ENCODE measurements at places on chromosomes 3 and 15. TPM values are rescaled to one million over a fixed set of nuclear protein-coding genes. Genes with fewer than 3 reads are reported as not detected.

Gene WDR53
- total RNA-seq: 8.1 TPM

Gene CFAP100
- not detected for total RNA-seq

Gene TJP1
- 115 TPM for total RNA-seq

Gene PARP15
- 0.42 TPM for total RNA-seq

Gene POLR2M
- 47.3 TPM for total RNA-seq

Gene GPR62
- total RNA-seq: not detected

GRCh38 chr3:187852842-187853730 lies 107.8 kb upstream of the BCL6 start:
- H3K36me3 ChIP-seq: no peaks in the 10 kb centered on the region
- no peak overlapping the region for H3K4me3 ChIP-seq
- H3K27ac ChIP-seq: no peak overlapping the region
- H3K27me3 ChIP-seq: no peaks in the 10 kb centered on the region
- ATAC-seq: no peak

GRCh38 chr3:57451150-57451846 lies 92.8 kb downstream of the DNAH12 start:
- H3K36me3 ChIP-seq: no peaks in the 10 kb centered on the region
- no peaks in the 10 kb centered on the region for H3K27me3 ChIP-seq
- no peaks in the 10 kb centered on the region for H3K4me1 ChIP-seq
- no peak for ATAC-seq
- H3K27ac ChIP-seq: no peak overlapping the region
- no peak overlapping the region for H3K4me3 ChIP-seq

DNA sequence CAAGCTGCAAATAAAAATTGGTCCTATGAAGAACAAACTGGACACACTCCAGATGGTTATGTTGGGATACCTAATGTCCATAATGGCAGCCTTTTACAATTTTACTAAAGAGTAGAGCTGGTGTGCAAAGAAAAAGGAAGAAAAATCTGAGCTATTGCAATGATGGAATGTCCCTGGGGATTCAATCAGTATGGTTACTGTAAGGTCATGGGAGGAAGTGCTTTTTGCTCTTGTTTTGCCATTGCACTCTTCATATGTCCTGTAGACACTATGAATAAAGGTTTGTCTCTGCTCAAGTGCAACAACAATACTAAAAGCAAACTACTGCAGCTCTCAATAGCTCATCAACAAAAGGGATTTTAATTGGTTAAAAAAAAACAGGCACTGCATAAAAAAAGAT lies 5.4 kb downstream of the PFN2 start:
- peaks cover 13% of the 10 kb centered on the region for H3K4me1 ChIP-seq
- no peaks in the 10 kb centered on the region for H3K36me3 ChIP-seq
- no peak overlapping the region for H3K4me3 ChIP-seq

- H3K36me3 ChIP-seq: no peaks in the 10 kb centered on the region
- peak overlapping the region; percentile 87 for H3K27ac ChIP-seq
Measured at GRCh38 chr3:42013691-42014457, 52.0 kb upstream of the ULK4 start.

GRCh38 chr3:172062761-172063160 lies 23.4 kb downstream of the FNDC3B start:
- no peaks in the 10 kb centered on the region for H3K36me3 ChIP-seq
- peaks cover 35% of the 10 kb centered on the region for H3K4me1 ChIP-seq
- no peaks in the 10 kb centered on the region for H3K27me3 ChIP-seq
- H3K27ac ChIP-seq: no peak overlapping the region
- H3K4me3 ChIP-seq: no peak overlapping the region

DNA sequence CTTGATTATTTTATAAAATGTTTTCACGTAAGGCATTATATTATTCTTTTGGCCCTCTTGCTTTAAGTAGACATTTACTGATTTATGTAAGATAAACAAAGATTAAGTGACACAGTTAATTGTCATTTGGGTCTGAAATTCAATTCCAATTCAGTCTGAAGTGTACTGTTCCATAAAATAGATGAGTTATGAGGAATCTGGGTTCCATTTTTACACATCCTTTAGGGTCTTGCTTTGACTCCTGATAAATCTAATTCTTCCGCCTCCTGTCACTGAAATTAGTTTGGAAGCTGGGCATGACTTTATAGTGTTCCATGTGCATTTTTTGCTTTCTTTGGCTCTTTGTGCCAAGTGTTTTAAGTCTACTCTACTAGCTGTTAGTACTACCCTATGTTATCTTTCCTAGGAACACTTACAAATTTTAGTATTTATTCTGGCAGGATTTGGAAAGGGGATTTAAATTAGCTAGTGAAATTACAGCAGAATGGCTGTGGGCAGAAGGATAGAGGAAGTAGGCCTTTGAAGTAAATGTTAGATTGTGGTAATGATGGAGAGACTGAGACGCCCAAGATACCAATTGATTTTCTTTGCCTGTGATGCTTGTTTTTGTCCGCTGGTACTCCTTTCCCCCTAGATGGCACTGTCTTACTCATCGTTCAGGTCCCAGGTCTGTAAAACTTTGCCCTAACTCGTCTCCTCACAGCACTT lies 14.3 kb downstream of the ARL8B start:
- no peaks in the 10 kb centered on the region for H3K27me3 ChIP-seq
- ATAC-seq: no peak
- no peak overlapping the region for H3K4me3 ChIP-seq

DNA sequence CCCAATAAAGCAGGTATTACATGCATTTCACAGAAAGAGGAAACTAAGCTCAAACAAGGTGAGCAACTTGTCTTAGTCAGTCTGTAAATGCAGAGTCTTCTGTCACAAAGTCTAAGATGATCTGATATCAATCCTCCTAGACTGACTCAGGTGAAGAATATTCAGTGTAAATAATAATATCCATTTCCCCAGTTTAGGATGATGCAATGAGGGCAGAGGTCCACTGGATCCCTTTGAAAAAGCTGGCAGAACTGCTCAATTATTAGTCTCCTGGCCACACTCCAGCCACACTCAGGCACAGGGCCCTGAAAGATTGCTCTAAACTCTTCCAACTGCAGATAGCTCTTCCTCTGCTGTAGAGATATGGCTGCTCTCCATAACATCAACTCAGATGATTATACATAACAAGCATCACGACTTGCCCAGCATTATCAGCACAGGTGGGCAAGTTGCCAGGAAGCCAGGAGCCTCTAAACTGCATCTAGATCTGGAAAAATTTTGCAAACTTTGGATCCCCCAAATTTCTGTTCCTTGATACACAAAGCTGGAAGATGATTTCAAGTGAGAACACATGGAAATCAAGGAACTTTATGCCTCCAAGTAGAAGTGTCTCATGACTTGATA lies 129.8 kb upstream of the CPNE4 start:
- ATAC-seq: no peak
- H3K4me1 ChIP-seq: no peaks in the 10 kb centered on the region
- H3K36me3 ChIP-seq: no peaks in the 10 kb centered on the region
- no peak overlapping the region for H3K27ac ChIP-seq
- H3K4me3 ChIP-seq: no peak overlapping the region

DNA sequence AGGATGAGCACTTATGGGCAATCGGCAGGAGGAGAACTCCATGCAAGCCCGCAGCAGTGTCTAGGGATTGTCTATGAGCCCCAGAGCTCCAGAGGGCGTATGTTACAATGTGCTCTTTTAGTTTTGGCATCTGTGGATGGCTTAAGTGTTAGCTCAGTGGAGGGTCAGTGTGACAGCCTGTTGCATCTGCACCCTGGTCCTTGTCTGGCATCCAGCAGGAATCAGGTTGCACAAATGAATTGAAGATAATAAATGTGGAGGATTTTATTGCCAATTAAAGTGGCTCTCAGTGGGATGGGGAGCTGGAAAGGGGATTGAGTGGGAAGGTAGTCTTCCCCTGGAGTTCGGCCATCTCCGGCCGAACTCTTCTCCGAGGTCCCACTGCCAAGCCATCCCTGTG lies 11.8 kb upstream of the PRICKLE2 start:
- H3K4me1 ChIP-seq: no peaks in the 10 kb centered on the region
- H3K27ac ChIP-seq: peak overlapping the region; percentile 84
- H3K4me3 ChIP-seq: no peak overlapping the region
- ATAC-seq: no peak

- no peak for ATAC-seq
- H3K36me3 ChIP-seq: no peaks in the 10 kb centered on the region
- H3K4me3 ChIP-seq: no peak overlapping the region
- no peak overlapping the region for H3K27ac ChIP-seq
- no peaks in the 10 kb centered on the region for H3K27me3 ChIP-seq
Measured at GRCh38 chr3:119177321-119177720, 3.9 kb downstream of the UPK1B start.

Data from gastroesophageal sphincter (tissue), 4 donors.